Activated gamma-delta T cell (primary cell): ENCODE measurements at places on chromosomes 5 and 9.

GRCh38 chr5:1217596-1218206 is 7.5 kb upstream of the SLC6A18 start:
- DNase-seq, result no peak

DNA sequence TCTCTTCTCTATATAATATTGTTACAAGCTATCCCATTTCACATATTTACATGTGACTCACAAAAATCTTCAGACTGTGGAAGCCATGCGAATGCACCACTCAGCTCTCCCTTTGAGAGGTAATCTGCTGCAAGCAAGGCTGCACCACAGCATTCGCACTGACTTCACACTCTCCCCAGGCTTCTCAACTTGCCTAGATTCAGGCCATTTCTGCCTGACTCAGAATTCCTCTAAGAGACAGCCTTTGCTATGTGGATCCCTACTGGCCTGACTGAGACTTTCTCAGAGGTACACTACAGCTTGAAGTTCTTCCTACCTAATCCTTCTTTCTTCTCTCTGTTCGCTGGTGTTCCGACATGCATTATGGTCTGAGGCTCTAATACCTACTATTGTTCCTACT is 21.1 kb upstream of the DMRTA1 start:
- no peak for DNase-seq

GRCh38 chr9:133579601-133580418 is 29.4 kb downstream of the FAM163B start:
- no peak for DNase-seq

DNA sequence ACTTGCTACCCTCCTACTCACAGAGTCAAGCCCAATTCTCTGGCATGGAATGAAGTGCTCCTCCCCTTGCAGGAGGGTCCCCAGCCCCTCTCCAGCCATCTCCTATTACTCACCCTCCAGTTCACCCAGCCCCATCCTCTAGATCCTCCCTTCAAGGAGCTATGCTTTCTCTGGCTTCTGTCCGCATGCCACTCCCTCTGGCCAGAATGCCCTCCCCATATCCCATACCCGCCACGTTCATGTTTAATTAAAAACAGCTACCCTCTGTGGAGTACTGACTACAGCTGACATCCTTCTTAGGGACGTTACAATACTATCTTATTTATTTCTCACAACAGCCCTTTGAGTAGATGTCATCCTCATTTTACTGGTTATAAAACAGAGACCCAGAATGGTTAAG is 3.0 kb downstream of the F2R start:
- no peak for DNase-seq

- DNase-seq, result no peak
These were observed 34.5 kb downstream of the KCTD16 start for GRCh38 chr5:144205141-144205551.

DNA sequence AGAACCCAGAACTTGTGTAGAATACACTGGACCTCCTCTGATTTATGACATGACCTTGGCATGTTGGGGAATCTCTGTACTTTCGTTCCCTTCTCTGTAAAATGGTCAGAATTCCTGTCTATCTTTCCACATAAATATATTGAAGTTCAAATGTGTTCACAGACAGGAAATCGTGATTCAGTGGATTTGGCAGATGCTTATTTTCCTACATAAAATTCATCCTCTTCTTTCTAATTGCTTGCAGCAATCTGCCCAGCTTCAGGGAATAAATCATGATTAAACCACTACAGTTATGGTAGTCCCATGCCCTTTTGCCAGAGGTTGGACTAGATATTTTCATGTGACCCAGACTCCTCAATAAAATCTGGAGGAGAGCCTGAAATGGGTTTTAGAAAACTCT is 52.1 kb upstream of the ARL15 start:
- DNase-seq, result no peak

- DNase-seq, result no peak
These were observed 142.5 kb upstream of the RETREG1 start for GRCh38 chr5:16759147-16759773.

DNA sequence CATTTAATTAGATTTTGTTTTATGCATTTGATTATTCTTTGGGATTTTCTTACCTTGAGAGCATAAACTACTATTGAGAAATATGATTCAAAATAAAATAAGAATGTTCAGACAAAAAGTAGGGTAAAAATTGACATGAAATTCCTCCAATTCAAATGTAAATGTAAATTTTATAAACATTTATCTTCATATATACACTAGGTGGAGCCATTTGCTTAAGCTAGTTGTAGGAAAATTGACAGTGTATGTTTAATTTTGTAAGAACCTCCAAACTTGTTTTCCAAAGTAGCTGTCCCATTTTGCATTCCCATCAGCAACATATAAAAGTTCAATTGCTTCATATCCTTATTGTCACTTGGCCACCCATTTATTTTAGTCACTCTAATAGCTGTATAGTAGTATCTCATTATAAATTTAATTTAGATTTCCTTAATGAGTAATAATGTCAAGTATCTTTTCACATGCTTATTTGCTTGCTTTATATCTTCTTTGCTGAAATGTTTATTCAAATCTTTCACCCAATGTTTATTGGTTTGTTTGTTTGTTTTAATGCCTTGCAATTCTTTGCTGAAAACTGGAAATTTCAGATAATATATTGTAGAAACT is 37.6 kb upstream of the SLCO6A1 start:
- DNase-seq, result no peak

- no peak for DNase-seq
These were observed 9.4 kb downstream of the GADD45G start for GRCh38 chr9:89613912-89614892.

DNA sequence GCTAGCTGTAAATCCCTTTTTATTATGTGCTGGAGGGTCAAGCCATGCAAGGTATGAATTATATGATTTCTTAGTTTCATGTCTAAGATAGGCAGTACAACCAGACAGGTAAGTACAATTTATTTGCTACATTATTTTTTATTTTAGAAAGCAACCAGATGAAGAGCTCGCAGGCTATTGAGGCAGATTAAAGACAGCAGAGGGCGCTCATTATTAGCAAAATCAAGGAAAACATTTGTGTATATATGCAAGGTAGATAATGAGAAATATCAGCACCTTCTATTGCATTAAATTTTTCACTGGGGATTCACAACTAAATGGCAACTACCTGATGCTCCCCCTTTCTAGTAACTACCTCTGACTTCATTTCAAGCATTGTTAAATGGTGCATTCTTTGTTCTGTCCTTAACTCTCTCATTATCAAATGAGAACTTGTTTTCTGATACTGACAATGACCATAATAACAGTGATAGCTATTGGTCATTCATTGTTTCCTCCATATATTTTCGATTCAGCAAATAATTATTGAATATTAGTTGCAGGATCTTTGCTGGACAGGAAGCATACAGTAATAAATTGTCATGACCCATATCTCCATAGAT is 8.6 kb downstream of the SCGB3A2 start:
- no peak for DNase-seq

- DNase-seq, result no peak
These were observed 18.0 kb downstream of the MGAT1 start for GRCh38 chr5:180784497-180785097.

GRCh38 chr9:111003182-111003581 is 35.1 kb downstream of the LPAR1 start:
- no peak for DNase-seq

- no peak for DNase-seq
These were observed 261.7 kb downstream of the ARHGEF28 start for GRCh38 chr5:73887688-73888087.

DNA sequence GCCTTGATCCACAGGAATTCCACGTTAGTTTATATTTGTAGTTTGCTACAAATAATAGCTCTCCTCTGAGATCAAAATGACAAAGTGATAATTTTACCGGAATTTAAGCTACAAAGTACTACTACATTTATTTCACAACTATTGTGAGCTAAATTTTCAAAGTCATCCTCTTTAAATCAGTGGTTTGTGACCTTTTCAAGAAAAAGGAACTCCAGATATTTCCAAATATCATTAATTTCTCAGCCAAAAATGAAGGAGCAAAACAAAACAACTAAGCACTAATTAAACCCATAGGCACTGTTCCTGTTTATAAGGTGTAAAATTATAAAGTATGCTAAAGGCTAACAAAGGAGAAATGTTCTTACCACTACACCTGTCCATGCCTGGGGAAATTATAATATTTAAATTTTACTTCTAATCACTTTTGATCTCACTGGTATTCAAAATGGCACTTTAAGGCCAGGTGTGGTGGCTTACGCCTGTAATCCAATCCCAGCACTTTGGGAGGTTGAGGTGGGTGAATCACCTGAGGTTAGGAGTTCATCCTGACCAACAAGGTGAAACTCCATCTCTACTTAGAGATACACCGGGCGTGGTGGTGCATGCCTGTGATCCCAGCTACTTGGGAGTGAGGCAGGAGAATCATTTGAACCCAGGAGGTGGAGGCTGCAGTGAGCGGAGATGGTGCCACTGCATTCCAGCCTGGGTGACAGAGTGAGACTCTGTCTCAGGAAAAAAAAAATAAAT is 77.5 kb downstream of the CEMIP2 start:
- DNase-seq, result no peak

DNA sequence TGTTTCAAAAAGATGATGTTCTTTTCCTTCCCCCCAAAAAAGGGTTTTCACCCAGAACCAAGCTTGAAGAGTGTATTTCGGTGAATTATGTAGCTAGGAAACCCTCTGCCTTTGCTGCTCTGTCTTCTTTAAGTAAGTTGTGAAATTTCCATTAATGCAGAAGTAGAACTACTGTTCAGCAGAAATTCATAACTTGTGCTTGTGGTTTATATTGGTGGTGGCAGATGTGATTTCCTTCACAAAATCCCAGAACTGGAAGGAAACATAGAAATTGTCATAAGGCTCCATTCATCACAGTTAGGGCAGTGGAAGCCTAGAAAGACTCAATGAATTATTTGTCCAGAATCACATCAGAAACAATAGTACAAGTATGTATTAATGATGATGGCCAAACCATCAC is 42.1 kb upstream of the DAB2 start:
- DNase-seq, result no peak

- no peak for DNase-seq
These were observed 2.8 kb upstream of the TEX10 start for GRCh38 chr9:100355561-100355960.

GRCh38 chr5:112316006-112316405 is 103.1 kb downstream of the EPB41L4A start:
- no peak for DNase-seq

DNA sequence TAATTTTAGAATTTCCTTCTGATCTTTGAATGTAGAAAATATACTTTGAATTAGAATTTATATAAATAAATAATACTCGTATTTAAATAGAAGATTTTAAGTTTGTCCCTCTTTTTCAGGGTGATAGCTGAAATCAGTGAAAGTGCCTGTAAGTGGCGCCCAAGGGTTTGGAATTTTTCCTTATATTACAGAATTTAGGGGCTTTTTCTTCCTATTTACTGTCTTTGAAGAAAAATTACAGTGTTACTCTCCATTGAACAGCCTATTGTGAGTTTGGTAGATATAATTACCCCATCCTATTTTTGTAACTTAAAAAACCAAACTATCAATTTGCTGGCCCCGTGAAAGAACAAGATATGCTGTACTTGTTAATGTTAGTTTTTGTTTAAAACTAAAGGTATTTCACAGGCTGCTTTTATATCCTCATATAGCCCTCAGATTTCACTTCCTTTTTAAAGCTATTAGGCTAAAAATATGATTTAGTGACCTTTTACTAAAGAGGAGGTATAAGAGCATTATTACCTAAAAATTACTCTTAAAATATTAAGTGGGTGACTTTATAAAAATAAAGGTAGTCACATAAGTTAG is 3.2 kb downstream of the MAP3K1 start:
- DNase-seq, result no peak
